ENCODE measurements at places on chromosomes 12 and 14.

DNA sequence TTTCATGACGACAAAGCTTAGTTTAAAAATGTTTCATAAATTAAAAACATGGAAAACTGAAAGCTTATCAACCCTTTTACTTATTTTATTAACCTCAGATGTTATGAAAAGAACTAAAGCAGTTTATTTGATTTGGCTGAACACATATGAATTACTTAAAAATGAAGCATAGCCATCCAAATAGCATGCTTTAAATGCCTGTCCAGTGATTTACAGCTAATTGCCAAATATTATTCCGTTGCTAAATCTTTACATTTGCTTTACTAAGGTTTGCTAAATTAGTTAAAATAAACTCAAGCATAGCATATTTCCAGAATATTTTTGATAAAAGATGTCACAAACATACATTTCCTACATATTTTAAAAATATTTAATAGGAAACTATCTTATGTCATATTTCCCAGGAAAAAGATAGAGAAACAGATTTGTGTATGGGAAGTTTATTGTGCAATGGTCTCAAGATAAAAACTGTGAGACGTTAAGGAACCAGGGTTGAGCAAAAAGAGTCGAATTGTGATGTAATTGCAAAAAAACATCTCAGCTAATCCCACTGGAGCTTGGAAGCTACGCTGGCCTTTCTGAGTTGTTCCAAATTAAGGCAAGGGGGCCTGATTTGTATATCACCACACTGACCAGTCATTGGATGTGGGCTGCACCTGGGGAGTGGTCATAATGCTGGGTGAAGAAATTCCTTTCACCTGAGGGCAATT lies 25.8 kb downstream of the GPR135 start:
- peaks cover 27% of the 10 kb centered on the region for H3K4me1 ChIP-seq
- no peaks in the 10 kb centered on the region for H3K27me3 ChIP-seq
- no peak for DNase-seq
- H3K27ac ChIP-seq = no peak overlapping the region
- no peaks in the 10 kb centered on the region for H3K36me3 ChIP-seq

- peaks cover 7% of the 10 kb centered on the region for H3K4me1 ChIP-seq
- no peak overlapping the region for H3K27ac ChIP-seq
- H3K27me3 ChIP-seq = no peaks in the 10 kb centered on the region
- DNase-seq = no peak
These were observed 487.9 kb downstream of the PCNX1 start for GRCh38 chr14:71395151-71395604.

GRCh38 chr12:111761099-111761498 lies 5.6 kb upstream of the ALDH2 start:
- DNase-seq = no peak
- no peak overlapping the region for H3K27ac ChIP-seq
- H3K36me3 ChIP-seq = no peaks in the 10 kb centered on the region

DNA sequence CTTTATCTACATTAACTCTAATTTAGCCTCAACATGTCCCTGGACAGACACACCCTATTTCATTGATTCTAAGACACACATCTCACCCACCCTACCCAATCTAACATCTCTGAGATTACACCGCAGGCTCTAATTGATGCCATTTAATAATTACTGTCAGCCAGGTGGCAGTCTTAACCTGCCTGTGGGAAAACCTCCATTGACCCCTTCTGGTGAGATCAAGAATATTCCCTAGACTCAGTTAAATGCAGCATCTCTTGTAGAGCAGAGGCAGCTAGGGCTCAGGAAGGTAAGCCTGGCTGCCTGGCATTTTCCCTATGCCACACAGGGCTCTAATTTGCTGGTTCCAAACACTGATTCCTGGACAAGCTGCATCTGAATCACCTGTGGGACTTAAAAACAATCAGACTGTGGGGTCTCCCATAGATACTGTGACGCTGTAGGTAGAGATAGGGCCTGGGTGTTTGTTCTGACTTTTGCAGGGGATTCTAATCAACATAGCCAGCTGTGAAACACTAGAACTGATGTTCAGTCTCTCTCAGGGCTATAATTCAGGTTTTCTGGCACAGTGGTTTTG lies 14.3 kb downstream of the MCRS1 start:
- H3K36me3 ChIP-seq = peaks cover 9% of the 10 kb centered on the region
- peaks cover 3% of the 10 kb centered on the region for H3K4me1 ChIP-seq
- no peak overlapping the region for H3K4me3 ChIP-seq
- DNase-seq = no peak
- peaks cover 14% of the 10 kb centered on the region for H3K27me3 ChIP-seq
- H3K27ac ChIP-seq = no peak overlapping the region

- H3K27ac ChIP-seq = no peak overlapping the region
- DNase-seq = no peak
- no peak overlapping the region for H3K4me3 ChIP-seq
- no peaks in the 10 kb centered on the region for H3K4me1 ChIP-seq
These were observed 20.5 kb upstream of the MSRB3 start for GRCh38 chr12:65257986-65258385.

DNA sequence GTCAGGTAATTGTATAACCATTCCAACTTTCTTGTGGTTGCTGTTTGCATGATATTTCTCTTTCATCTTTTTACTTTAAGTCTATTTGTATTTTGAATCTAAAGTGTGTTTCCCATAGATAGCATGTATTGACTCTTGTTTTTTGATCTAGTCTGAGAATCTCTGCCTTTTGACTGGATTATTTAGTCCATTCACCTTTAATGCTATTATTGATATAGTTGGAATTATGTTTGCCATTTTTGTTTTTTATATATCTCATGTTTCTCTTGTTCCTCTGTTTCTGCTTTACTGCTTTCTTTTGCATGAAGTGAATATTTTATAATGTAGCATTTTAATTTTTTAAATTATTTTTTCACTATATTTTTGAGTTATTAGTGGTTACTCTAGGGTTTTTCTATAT lies 103.9 kb upstream of the PMCH start:
- H3K36me3 ChIP-seq = peaks cover 9% of the 10 kb centered on the region
- no peak overlapping the region for H3K4me3 ChIP-seq
- no peak overlapping the region for H3K27ac ChIP-seq
- H3K4me1 ChIP-seq = no peaks in the 10 kb centered on the region

GRCh38 chr14:40280652-40281051 lies 848.4 kb upstream of the FBXO33 start:
- DNase-seq = no peak
- no peak overlapping the region for H3K27ac ChIP-seq
- peaks cover 2% of the 10 kb centered on the region for H3K36me3 ChIP-seq
- no peaks in the 10 kb centered on the region for H3K27me3 ChIP-seq

- H3K27ac ChIP-seq = peak within 1 kb of the TSS; percentile 99
- H3K36me3 ChIP-seq = peaks cover 12% of the 10 kb centered on the region
- H3K27me3 ChIP-seq = peaks cover 2% of the 10 kb centered on the region
- H3K4me3 ChIP-seq = peak within 1 kb of the TSS; percentile 90
- peaks cover 20% of the 10 kb centered on the region for H3K4me1 ChIP-seq
These were observed at the start of the genes DCAF11 and NRL for GRCh38 chr14:24114532-24115421. Gene DCAF11, plus strand, starts transcription at chr14:24114777. Its CDS starts 818 bp downstream, at chr14:24115595. Gene NRL, minus strand, starts transcription at chr14:24114949. Its CDS starts 32,101 bp downstream, at chr14:24082848.

- no peak for DNase-seq
- no peaks in the 10 kb centered on the region for H3K36me3 ChIP-seq
- no peak overlapping the region for H3K27ac ChIP-seq
- no peaks in the 10 kb centered on the region for H3K4me1 ChIP-seq
- H3K27me3 ChIP-seq = peaks cover 35% of the 10 kb centered on the region
- no peak overlapping the region for H3K4me3 ChIP-seq
These were observed 62.4 kb upstream of the GRIN2B start for GRCh38 chr12:14043776-14044175.

- no peak overlapping the region for H3K4me3 ChIP-seq
- H3K27ac ChIP-seq = no peak overlapping the region
- no peak for DNase-seq
- H3K4me1 ChIP-seq = no peaks in the 10 kb centered on the region
- H3K36me3 ChIP-seq = peaks cover 8% of the 10 kb centered on the region
- H3K27me3 ChIP-seq = no peaks in the 10 kb centered on the region
These were observed 142.0 kb downstream of the TMEM30B start for GRCh38 chr14:61139006-61139599.

DNA sequence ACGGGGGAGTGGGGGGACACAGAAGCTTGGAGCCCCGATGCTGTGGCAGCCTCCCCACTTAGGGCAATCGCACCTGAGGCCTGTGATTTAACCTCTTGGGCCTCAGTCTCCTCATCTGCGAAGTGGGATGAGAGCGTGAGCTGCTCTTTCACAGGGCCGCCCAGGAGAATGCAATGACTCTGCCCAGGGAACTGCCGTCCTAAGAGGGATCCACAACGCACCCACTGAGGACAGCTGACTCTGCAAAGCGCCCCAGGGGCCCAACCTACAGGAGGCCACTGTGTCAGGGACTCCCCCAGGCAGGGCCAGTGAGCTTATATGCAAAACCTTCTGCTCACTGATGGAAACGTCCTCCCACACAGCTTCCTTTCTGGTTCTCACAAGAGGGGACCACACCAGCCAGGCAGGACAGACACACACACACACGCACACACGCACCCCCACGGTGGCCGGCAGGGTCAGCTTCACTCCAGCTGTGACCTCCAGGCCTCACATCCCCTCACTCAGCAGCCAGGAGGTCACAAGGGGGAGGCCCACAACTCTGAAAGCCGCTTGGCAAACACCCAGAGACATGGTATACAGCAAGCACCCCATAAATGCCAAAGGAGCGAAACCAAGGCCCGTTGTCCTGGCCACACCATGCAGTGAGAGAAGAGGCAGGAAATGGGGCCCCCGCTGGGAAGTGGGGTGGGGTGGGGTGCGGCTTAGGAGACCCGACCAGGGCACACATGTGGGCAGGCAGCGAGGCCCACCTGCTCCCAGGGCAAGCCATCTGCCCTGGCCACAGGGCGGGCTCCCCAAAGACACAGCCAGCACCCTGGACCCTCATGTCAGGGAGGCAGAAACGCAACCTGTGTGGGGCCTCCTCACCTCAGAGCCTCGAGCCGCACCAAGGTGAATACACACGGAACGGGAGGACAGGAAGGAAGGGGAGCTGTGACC lies 73.3 kb downstream of the NCOR2 start:
- peaks cover 4% of the 10 kb centered on the region for H3K36me3 ChIP-seq
- no peak overlapping the region for H3K4me3 ChIP-seq
- no peak overlapping the region for H3K27ac ChIP-seq

DNA sequence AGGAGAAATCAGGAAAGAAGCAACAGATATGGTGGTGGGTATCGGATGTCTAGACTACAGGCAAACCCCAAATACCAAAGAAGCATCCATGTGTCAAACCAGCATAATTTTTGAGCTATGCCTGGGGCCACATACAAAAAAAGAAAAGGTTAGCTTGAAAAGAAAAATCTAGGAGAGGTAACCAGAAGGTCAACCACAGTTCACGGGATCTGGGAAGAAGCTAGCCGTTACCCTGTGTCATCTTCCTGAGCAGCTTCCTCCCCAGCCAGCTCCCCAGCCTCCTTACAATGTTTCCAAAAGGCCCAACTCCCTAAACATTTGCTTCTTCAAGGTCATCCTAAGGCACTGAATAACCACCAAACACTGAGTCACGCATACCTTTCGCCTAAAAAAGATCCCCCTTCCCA lies 3.1 kb downstream of the SINHCAF start:
- peaks cover 60% of the 10 kb centered on the region for H3K4me1 ChIP-seq
- H3K27me3 ChIP-seq = no peaks in the 10 kb centered on the region
- H3K36me3 ChIP-seq = no peaks in the 10 kb centered on the region
- H3K27ac ChIP-seq = peak overlapping the region; percentile 98

DNA sequence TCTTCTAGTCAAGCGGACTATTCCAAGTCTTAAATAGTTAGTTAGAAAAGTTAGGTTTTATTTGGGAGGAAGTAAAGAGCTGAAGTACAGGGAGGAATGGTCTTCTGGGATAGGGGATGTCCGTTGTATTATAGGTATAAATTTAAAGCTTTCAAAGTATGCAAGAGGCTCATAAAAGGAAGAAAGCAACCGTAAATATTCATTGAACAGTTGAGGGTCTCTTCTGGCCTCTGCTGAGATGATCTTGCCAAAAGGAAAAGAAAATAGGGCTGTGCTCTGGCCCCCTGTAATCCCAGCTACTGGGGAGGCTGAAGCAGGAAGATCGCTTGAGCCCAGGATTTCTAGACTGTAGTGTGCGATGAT lies 377 bp upstream of the TIMELESS start:
- peaks cover 12% of the 10 kb centered on the region for H3K4me1 ChIP-seq
- peak overlapping the region; percentile 88 for H3K4me3 ChIP-seq
- no peak for DNase-seq
- H3K27me3 ChIP-seq = peaks cover 7% of the 10 kb centered on the region
- H3K27ac ChIP-seq = peak overlapping the region; percentile 99

GRCh38 chr12:18443768-18444437 lies 182.6 kb downstream of the PIK3C2G start:
- H3K36me3 ChIP-seq = no peaks in the 10 kb centered on the region
- H3K27me3 ChIP-seq = no peaks in the 10 kb centered on the region
- H3K27ac ChIP-seq = no peak overlapping the region
- no peak overlapping the region for H3K4me3 ChIP-seq

DNA sequence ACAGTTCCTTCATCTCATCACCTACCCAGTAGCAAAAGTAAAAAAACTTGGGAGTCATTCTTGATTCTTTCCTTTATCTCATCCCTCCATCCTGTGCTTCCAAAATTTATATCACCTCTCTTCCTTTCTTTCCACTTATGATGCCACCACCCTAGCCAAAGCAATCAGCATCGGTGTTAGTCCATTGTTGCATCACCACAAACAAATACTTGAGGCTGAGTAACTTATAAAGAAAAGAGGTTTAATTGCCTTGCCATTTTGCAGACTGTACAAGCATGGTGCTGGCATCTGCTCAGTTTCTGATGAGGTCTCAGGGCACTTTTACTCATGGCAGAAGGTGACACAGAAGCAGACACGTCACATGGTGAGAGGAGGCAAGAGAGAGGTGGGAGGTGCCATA lies 19.8 kb upstream of the CATSPERB start:
- H3K4me1 ChIP-seq = peaks cover 12% of the 10 kb centered on the region
- H3K4me3 ChIP-seq = no peak overlapping the region
- DNase-seq = no peak
- H3K36me3 ChIP-seq = no peaks in the 10 kb centered on the region

DNA sequence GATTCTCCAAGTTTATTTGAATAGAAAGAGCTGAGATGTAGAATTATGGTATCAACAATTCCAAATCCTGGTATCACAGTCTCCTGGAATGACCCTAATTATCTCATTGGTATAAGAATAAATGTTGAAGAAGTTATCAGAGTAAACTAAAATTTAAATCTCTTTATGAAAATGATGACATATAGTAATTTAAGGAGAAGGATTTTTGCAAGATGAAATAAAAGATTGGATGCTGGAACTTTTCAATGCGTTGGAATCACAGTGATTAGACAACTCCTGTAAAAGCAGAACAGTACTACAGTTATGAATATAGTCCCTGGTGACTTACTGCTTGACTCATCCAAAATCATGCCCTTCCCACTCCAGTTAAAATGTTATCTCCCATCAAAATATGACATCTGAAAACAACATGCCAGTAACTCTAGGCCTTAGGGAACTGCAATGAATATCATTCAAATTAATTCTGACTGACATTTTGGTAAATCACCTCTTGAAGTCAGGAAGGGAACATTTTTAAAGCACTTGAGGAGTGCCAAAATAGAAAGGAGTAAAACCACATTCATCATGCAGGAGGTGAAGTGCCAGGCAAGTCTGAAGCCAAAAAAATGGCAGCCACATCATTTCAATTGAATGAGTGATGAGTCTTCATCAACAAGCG lies 197.8 kb upstream of the PRKD1 start:
- no peak overlapping the region for H3K27ac ChIP-seq
- no peak overlapping the region for H3K4me3 ChIP-seq
- H3K36me3 ChIP-seq = no peaks in the 10 kb centered on the region
- no peak for DNase-seq
- no peaks in the 10 kb centered on the region for H3K4me1 ChIP-seq

GRCh38 chr12:2384029-2384386 lies 331.2 kb downstream of the CACNA1C start:
- no peaks in the 10 kb centered on the region for H3K36me3 ChIP-seq
- peaks cover 23% of the 10 kb centered on the region for H3K4me1 ChIP-seq
- no peak for DNase-seq

GRCh38 chr12:91037276-91037675 lies 20.5 kb downstream of the KERA start:
- peak overlapping the region; percentile 77 for H3K27ac ChIP-seq
- H3K4me1 ChIP-seq = peaks cover 30% of the 10 kb centered on the region
- no peak overlapping the region for H3K4me3 ChIP-seq
- H3K27me3 ChIP-seq = no peaks in the 10 kb centered on the region
